ENCODE measurements at places on chromosomes 3 and 15.

- no peak for DNase-seq
Measured at GRCh38 chr15:69836526-69837230, 261.0 kb downstream of the TLE3 start.

DNA sequence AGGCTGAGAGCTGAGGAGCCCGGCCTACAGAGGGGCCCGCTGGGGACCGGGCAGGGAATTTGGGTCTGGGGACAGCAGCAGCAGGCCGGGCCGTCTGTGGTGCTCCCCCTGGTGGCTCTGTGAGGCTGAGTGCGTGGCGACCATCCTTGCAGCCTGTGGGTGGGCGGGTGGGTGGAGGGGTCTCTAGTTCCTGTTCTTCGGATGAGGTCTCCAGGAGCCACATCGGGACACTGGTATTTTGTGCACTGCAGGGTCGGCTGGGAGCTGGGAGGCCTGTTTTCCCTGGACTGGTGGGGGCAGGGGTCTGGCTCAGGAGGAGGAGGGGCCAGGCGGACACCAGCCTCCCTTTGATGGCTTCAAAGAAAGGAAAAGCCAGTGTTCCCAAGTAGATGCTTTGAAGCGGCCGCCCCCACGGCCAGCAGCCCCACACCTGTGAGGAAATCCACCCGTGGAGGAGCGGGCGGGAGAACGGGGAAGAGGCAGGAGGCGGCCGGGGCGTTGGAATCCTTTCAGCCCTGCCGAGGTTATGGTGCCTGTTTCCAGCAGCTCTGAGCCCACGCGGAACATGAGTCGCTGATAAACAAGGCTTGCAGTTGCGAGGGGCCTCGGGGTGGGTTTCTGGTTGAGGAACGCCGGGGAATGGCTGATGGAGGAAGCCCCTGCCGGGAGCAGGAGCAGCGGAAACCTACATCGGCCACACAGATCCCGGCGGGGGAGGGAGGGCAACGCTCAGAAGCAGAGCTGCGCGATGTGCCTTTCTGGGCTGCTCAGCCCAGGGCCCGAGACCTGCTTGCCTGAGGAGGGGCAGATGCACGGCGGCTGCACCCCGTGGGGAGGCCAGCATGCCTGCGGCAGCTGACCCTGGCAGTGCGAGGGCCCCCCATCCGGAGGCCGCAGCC lies 154.3 kb downstream of the NSMCE3 start:
- DNase-seq = no peak

DNA sequence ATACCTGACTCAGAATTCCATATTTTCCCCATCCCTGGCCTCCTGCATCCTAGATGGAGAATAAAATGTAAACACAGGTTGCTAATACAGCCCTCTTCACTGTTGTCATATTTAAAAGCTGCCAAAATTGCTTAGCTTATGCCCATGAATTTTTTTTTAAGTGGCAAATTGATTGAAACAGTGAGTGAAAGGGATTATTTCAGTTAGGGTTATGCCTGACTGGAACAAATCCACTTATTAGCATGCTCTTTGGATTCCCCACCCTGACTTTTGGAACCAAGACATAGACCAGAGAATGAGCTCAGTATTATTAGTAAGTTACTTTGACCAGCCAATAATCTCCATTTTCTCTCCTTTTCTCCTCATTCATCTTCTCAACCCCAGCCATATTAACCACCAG lies 244.7 kb downstream of the FEZF2 start:
- no peak for DNase-seq

DNA sequence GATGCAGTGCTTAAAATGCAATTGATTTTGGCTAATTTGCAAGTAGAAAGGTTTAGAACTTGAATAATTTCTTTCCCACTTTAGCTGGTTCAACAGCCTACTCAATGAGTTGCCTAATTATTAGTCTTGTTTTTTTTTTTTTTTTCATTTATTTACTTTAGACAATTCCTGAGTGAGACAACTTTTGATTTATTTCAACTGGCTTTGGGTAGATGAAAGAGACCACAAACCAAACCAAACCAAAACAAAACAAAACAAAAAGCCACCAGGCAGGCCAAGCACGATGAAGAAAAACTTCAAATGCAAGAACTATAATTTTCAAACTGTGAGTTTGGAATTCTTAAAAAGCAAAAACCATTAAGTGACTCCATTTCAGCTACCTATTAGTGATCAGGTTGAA lies 469.9 kb downstream of the GBE1 start:
- no peak for DNase-seq

GRCh38 chr3:123431658-123432324 lies 17.1 kb downstream of the ADCY5 start:
- DNase-seq = no peak

DNA sequence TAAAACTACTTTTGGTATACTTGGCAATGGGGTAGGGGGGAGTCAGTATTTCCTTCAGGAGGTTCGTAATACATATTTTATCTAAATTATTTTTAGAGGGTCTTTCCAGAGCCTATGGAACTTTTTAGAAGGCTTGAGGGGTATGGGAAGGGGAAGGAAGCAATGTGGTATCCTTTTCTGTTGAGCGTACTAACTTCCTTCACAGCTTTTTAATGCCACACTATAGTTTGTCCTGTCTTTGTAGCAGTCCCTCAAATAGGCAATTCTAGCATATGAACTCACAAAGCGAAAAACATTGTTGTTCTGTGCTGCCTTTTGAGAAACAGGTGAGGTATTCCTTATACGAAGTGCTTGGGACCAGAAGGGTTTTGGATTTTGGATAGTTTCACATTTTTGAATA lies 22.3 kb upstream of the P2RY13 start:
- DNase-seq = no peak

DNA sequence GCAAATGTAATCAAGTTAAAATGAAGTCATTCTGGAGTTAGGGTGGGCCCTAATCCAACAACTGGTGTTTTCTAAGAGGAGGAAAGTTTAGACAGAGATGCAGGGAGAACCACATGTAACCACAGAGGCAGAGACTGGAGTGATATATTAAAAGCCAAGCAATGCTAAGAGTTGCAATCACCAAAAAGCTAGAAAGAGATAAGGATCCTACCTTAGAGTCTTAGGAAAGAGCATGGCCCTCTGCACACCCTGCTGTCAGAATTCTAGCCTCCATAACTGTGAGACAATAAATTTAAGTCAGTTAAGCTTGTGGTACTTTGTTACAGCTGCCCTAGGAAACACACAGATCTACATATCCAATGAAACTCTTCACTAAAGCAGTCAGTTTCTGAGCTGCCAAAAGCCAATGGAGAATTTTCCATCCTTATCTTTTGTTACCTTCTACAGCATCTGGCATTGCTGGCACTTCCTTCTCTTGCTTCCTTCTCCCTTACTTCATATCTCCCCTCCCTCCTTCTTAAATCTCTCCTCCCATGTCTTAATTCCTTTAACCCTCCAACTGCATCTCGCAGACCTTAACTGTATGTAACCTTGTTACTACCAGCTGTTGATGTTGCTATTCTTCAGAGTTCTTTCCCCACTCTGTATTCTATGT lies 11.2 kb downstream of the DCBLD2 start:
- no peak for DNase-seq

GRCh38 chr3:14424711-14425580 lies 22.5 kb downstream of the SLC6A6 start:
- peak; percentile 56 for DNase-seq

DNA sequence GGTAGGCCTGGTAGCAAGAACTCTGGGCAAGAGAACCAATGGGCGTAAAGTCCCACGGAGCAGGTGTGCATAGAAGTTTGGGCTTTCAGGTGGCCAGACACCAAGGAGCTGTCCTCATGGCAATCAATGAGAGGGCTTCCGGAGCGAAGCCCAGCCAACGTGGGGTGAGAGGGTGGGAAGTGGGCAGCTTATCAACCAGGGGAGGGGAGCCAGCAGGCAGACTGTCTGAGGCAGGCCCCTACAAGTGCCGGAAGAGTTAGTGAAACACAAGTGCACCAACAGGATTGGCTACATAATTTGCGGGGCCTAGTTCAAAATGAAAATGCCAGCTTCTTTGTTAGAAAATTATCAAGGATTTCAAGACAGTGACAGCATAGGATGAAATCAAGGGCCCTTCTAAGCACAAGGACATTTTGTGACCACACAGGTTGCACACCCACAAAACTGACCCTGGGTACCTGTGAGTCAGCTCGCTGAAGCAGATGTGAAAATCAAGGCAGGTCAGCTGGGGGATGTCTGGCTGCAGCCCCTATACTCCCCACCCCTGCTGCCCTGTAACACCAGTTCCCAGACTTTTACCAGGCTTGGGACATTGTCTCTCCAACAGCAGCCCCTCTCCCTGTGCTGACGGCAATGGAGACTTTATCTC lies 102.1 kb upstream of the ETV5 start:
- DNase-seq = no peak

DNA sequence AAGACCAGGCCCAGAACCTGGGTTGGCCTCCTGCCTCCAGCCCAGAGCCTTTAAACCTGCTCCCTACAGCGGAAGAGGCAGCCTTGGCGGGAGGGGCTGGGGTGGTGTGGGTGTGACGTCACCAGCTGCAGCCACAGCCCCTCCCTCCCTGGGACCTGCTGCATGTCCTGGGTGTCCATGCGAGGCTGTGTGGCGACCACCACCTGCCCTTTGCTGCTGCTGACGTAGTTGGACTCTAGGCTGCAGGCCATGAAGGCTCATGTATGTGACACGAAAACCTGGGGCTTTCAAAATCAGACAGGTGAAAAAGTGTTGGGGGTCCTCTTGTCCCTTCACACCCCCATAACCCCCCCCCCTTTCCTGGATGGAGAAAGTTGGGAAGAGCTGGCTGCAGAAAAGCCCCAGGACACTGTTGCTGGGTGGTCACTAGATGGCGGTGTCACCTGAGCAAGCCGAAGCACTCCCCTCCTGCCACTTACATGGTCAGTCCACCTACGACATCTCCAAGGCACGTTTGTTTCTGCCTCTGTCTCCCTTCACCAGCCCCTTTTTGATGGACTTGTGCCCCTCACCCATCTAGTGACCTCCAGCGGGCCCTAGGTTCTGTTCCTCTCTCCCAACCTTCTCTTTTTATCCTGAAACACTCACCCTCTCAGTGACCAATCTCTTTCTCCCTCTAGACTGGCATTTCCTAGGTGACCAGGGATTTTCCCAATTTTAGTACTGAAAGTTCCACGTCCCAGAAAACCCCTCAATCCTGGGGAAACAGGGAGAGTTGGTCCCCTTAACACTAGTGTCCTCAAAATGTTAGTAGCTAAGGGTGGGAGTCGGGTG lies 35.2 kb downstream of the SLC6A20 start:
- DNase-seq = peak; percentile 53

GRCh38 chr3:73351423-73352071 lies 273.2 kb downstream of the PDZRN3 start:
- no peak for DNase-seq

GRCh38 chr3:192827208-192827607 lies 90.4 kb downstream of the MB21D2 start:
- no peak for DNase-seq

DNA sequence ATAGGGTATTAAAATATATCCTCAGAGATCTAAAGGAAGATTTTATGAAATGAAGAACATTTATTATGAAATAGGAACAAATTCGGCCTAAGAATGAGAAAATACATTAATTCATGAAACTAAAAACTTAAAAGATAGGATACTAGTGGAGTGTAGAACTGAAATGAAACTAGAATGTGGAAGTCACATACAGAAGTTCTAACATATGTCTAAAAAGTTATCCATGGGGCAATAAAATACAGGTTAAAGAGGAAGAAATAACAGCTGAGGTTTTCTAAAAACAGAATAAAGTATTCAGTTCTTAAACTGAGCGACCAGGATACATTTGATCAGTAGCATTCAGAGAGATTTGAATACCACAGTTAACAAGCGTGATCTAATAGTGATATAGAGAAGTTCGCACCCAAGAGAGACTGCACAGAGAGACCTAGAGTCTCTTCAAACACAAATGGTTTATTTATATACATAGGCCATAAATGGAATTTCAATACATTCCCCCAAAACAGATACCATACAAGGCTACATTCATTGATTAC lies 85.9 kb downstream of the FEZF2 start:
- DNase-seq = no peak

GRCh38 chr3:195154793-195155535 lies 116.0 kb downstream of the XXYLT1 start:
- no peak for DNase-seq

- no peak for DNase-seq
Measured at GRCh38 chr3:188662214-188662613, 508.3 kb downstream of the LPP start.

GRCh38 chr3:159609625-159610024 lies 379.0 kb upstream of the IL12A start:
- no peak for DNase-seq

DNA sequence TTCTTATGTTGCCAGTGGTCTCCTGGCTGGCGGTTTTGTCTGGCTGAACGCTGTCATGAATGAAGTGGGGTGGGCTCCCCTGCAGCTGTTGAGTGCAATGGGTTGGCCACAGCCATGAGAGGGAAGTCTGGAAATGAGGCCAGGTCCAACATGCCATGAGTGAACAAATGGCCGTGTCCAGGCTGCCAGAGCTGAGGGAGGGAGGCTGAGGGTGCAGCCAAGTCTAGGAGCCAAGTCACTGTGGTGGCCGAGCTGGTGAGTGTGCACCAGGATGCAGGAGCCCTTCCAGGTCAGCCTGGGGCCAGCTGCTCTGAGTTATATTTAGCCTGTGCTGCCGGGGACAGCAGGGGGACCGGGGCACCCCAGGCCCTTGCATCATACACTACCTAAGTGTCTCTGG lies 24.7 kb upstream of the PRR23E start:
- no peak for DNase-seq

GRCh38 chr15:98597666-98598065 lies 50.7 kb upstream of the IGF1R start:
- no peak for DNase-seq

DNA sequence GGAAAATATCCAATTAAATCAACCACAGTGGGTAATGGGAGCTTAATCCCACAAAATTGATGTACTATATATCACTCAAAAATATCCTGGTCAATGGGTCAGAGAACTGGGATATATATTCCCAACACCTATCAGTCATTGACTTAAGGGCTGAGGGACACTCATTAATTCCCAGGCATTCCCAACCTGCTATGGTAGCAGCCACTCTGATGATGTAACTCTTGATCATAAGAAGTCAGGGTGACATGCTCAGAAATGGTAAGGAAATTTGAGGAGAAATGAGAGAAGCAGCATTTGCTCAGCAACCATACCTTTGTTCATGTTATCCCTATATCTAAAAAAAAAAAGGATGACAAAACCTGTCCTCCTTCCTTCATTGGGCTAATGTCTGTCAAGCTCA lies 3.1 kb upstream of the PLOD2 start:
- no peak for DNase-seq

DNA sequence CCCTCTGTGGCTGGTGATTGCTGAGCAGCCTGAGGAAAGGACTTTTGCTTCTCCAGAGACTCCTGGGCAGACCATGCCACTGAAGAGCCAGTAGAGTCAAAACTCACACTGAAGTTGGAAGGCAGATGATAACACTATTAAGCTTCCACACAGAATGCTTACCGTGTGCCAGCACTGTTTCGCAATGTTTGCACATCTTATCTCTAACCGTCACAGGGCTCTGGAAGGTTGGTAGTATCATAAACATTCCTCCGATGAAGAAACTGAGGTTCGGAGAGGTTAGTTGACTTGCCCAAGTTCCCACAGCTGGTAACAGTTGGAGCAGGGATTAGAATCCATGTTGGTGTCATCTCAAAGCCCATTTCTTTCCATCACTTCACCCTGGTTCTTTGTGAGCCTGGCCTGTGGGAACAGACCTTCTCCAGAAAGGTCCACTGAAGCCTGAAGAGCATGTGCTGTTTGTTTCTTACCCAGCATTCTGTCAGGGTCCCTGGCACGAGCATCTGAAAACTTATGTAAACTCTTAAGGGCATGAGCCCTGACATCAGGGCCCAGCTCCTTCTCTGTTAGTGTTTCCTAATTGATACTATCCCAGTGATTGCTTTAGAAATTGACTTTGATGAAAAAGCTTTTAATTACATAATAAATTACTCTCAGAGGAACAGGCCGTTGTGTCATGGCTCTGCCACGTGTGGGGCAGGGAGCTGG lies 77.0 kb upstream of the PRR23C start:
- no peak for DNase-seq

All from activated CD4-positive, alpha-beta memory T cell treated with anti-CD3 and anti-CD28 coated beads for 36 hours (primary cell).